ENCODE measurements at places on chromosomes 7 and 10.

DNA sequence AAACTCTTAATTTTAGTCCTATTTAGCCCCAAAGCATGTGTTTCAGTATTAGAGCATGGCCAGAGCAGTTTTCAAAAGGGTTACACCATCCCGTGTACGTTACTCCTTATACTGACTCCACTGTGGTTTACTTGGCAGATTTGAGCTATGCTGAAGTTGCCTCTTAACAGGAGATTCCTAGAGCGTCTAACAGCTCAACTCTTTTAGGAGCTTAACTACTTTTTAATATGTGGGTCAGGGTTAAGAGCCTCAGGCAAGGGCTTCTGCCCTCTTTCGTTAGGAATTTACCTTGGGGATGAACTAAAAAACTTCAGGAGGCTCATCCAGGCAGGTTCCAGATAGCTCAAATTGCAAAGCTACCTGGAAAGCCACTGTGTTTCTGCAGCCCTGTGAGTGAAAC is 674.8 kb upstream of the C7orf33 start:
- DNase-seq, result no peak

DNA sequence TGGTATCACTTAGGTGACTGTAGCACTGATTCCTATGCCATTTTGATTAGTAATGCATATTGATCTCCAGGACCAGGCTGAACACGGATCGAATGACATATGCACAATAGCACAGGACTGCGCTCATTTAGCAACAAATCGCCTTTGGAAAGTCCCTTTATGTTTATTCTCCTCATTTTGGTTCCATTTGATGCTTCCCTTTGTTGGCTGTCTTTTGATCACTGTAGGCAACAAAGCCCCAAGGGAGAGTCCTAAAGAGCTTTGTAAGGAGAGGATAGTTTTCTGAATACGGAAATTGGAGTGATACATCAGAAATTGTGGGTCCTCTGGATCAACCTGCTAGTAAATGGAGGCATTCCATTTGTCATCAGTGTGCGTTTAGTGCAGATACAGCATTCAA is 1111.4 kb downstream of the SORCS1 start:
- DNase-seq, result no peak

DNA sequence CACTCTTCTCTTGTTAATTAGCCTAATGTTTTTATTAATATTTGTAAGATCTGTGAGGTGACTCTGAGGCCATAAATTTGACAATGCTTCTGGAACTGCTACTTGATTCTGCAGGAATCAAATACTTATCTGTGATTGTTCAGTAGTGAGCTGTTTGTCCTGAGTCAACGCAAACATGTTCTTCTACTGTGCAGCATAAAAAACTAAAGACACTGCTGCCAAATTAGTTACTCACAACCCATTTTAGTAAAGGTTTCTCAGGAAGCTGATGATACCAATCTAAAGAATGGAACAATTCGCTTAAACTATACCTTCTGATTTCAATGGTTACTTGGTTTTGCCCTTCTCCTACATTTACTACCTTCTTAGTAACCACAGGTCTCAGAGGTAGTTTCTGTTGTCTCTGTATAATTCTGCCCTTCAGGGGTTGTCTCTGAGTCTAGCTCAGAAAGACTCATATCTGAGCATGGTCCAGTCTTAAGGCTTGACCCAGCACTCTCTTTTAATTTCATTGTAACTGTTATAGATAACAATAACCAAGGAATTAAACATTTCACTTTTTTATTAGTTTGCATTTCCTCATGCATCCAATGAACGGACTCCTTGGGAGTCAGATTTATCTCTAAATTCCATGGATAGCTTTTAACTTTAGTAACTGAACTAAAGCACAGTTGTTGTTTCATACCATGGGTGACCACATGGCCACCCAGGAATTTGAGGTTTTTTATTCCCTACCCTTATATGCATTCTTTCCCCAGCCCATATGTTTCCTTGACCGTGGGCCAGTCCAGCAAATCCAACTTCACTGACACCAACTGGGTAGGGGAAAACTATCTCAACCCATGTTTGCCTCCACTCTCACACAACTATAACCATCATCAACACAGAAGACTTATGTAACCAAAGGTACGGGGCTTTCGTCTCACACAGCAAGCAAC is 309.5 kb upstream of the TEX47 start:
- no peak for DNase-seq

DNA sequence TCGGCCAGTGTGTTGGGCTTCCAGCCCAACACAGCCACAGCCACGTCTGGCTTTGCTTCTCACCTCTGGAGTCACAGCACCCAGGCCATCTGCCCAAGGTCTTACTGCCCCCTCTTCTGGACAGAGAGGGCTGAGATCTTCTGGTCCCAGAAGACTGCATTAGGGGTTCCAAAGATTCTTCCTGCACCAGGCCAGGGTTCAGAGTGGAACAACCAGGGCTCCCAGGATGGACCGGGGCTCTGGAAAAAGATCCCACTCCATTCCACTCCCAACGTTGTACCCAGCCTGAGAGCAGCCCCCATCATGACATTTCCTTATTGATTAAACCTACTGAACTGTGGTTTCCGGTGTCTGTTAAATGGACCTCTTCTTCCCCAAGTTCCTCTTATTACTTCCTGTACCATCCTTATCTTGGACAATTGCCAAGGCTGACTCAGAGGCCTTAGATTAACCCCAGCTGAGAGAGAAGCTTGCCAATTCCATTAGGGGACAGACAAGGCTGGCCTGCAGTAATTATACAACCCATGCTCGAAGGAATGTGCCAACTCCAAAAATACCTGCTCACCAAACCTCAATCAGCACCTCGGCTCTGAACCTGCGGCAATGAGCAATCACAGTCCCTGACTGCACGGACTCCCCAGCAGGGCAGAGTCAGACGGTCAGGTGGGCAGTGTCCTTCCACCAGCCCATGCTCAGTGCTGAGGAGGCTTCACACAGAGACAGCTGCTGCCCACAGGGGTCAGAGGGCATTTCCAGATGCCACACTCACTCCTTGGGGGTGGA is 47.9 kb upstream of the NPFFR1 start:
- DNase-seq, result no peak

GRCh38 chr7:141071855-141072547 is 1.9 kb upstream of the TMEM178B start:
- no peak for DNase-seq

DNA sequence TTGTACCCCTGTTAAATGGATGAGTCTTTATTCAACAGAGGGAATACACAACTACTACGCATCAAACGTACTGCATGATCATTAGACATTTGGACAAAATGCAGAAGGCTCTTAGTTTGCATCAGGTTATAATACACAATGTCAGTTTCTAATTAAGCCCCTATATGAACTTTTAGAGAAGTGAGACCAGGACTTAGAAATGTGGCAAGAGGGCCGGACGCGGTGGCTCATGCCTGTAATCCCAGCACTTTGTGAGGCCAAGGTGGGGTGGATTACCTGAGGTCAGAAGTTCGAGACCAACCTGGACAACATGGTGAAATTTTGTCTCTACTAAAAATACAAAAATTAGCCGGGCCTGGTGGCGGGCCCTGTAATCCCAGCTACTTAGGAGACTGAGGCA is 76.3 kb upstream of the MGMT start:
- DNase-seq, result no peak

GRCh38 chr10:99834410-99834809 is 52.0 kb downstream of the ABCC2 start:
- no peak for DNase-seq

DNA sequence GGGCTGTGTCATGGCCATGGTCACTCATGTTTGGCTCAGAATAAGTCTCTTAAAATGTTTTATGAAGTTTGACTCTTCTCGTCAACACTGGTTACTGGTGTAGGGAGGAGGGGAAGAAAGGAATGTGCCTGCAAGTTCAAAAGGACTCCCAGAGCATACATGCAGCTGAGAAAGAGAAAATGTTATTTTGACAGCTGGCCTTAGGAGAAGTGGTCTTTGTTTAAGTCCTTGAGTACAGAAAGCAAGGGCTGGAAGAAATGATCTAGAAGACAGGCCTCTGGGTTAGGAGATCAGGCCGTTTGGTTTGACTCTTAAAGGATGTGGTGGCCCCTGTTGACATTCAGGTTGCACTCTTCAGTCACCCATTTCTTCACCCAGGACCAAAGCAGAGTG is 245.5 kb downstream of the REEP3 start:
- DNase-seq, result no peak

- no peak for DNase-seq
Measured at GRCh38 chr10:74033702-74034101, 35.8 kb downstream of the VCL start.

- DNase-seq, result no peak
Measured at GRCh38 chr7:94875201-94875600, 32.2 kb upstream of the PPP1R9A start.

- DNase-seq, result no peak
Measured at GRCh38 chr7:128939075-128939860, 1.5 kb downstream of the IRF5 start.

DNA sequence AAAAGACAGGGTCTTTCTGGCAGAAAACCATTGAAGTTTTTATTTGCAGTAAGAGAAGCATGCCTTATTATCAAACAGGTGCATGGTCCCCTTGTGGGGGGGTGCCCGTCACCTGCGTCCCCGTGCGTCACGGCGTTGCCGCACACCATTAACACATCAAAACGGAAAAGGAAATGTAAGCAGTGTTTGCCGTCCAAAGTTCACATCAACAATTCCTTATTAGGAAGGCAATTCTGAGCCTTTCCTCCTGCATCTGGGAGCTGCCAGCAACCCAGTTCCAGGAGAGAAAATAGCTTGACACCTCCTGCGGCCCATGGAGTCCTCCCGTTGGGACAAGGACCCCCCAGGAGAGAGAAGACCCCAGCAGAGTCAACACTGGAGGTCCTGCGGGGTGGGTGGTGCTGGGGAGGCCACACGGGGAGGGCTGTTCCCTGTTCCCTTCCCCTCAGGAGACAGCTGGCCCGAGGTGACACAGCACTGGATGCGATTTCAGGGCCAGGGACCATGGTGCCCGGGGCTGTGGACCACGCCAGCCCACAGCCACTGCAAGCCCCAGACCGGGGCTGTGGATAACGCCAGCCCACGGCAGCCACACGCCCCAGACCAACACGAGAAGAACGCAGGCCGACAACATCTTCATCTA is 39.5 kb downstream of the DIP2C start:
- no peak for DNase-seq

- DNase-seq, result no peak
Measured at GRCh38 chr7:66778201-66778600, 37.7 kb downstream of the RABGEF1 start.

DNA sequence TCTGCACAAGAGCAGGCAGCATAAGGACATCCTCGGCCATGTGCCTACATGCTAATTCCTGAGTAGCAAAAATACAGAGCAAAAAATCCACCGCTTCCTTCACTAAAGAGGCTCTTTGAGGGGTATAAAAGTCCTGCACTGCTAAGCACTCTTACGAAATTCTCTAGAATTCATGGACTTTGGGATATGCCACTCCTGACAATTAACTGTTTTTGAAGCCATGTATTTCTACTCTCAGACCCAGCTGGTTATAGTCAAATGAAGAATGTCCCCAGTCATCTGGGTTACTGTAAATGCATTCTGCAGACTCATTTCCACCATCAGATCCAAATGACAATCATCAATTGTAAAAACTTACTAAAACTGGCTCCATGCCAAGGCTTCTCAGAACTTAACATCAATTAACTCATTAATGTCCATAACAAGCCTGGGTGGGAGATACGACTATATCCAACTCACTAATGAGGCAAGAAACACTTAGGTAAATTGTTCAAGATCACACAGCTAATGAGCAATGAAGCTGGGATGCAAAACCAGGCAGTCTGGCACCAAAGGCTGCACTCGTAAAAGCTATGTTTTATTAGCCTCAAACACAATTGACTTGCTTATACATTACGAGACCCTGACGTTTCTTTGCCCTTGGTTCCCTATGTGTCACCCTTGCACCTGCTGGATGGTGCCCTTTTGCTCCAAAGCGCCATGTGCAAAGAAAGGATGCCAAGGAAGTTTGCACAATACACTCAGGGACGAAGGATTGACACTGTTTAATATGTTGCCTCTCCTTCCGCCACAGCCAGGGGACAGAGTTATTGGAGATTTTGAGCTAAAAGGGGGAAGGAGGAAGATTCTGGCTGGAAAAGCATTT is 250.4 kb downstream of the ELMO1 start:
- no peak for DNase-seq

GRCh38 chr10:104274762-104275721 is 6.1 kb downstream of the GSTO2 start:
- DNase-seq, result no peak

- no peak for DNase-seq
Measured at GRCh38 chr10:7410862-7411670, at the start of gene SFMBT2. Gene SFMBT2, minus strand, starts transcription at chr10:7411034. Its CDS starts 29,136 bp downstream, at chr10:7381898.

DNA sequence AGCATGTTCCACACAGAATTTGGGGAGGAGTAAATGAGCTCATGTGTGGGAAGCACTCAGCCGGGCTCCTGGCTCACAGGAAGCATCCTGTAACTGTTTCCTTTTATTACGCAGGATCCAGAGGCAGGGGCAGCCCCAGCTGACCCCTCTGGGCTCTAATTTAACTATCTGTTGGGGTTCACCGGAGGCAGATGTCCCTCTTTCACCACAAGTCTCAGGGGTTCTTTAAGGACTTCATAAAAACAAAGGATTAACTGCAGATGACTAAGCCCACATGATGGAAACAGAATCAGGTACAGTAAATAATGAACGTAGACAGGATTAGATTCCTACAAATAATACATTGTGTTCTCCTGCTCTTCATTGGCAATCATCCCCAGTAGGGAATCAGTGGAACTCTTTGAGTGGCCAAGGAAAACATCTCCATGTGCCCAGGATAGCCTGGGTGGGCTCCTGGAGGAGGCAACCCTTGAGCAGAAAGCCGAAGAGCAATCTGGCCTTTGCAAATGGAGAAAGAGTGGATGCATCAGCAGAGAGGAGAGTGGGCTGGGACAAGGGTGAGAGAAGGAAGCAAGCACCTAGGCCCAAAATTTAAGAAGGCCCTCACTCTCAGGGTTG is 24.6 kb downstream of the TBXAS1 start:
- DNase-seq, result no peak

DNA sequence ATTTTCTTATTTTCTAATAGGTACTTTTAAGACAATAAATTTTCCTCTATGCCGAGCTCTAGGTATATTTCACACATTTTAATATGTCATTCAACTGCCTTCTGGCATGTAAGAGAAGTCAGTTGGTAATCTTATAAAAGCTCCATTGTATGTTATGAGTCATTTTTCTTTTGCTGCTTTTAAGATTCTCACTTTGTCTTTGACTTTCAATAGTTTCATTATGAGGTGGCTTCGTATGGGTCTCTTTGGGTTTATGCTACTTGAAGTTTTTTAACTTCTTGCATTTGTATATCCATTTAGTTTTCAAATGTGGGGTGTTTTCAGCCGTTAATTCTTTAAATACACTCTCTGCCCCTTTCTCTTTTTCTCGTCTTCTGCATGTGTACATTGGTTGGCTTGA is 80.5 kb downstream of the ABCA13 start:
- DNase-seq, result no peak

DNA sequence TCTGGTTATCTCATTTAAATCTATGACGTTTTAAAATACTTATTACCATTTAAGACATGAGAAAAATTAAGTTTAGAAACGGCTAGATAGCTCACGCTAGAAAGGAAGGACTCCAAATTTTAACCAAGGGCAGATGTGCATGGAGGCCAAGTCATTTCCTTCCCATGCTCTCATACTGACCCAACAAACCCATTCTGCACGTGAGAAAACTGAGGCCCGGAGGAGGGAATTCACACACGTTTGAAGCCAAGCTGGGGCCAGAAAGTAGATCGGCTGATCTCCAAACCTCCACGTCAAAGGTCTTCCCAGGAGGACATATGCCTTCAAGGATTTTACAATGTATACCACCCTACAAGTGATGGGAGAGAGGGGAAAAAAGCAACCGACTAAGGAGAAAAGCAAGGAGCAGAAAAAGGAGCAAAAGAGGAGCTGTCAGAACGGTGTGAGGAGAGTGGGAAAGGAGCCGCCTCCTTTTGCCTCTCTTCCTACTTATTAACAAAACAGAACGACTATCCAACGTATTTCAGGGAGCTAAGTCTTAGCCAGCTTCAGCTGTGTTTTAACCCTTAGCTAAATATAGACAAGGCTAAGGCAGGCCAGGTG is 645 bp upstream of the SIRT1 start:
- DNase-seq, result no peak
